ENCODE measurements at places on chromosomes 11 and 22.

DNA sequence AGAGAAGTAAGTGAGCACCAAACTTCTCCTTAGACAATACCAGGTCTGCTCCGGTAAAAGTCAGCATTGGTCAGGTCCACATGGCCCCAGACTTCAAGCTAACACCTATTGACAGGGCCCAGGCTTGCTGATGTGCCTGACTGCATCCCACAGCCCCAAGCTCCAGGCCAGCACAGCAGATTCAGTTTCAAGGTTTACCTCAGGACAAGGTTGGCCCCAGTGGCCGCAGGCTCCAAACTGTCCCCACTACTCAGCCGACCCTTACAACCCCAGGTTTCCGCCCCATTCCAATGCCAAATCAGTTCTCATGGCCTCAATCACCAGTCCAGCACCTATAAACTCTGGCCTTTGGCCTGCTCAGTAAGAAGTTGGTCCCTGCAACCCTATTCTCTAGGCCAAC, 39.4 kb downstream of the OR4C6 start:
- no peak for DNase-seq
- no peak overlapping the region for H3K4me3 ChIP-seq
- no peak overlapping the region for H3K27ac ChIP-seq

DNA sequence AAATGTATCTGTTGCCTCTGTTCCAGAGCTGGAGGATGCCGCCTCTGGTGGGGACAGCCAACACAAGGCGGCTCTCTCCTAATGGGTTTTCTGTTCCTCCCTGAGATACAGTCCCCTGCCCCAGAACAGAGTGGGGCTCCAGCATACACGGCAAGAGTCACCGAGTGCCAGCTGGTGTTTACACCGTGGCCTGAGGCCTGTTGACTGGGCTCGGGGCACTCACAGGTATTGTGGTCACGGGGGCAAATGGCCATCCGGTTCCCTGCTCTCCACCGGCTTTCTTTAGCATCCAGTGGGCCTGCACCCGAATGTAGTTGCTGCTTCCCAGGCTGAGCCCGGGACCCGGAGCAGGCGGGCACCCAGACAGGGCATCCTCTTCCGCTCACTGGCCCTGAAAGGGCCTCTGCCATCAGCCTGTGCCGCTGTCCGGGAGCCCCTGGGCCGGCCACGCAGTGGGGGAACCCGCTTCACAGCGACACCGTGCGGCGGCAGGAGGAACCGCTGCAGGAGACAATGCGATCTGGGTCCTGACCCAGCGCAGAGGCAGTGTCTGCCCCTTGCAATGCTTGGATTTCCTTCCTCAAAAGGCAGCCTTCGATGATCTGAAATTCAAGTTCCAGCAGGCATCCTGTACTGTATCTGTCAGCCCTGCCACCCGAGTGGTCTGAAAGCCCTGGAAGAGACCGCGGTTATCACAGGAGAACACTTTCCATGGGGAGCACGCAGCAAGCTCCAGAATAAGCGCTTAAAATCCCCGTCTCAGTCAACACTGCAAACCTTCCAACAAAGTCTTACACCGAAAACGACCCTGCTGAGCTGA, 859 bp upstream of the KRTAP5-5 start:
- no peak overlapping the region for H3K27ac ChIP-seq
- no peak overlapping the region for H3K4me3 ChIP-seq
- peaks cover 25% of the 10 kb centered on the region for H3K27me3 ChIP-seq
- H3K36me3 ChIP-seq = no peaks in the 10 kb centered on the region

- no peak overlapping the region for H3K27ac ChIP-seq
- no peaks in the 10 kb centered on the region for H3K4me1 ChIP-seq
- H3K36me3 ChIP-seq = no peaks in the 10 kb centered on the region
- no peak overlapping the region for H3K4me3 ChIP-seq
- DNase-seq = no peak
- no peaks in the 10 kb centered on the region for H3K27me3 ChIP-seq
Measured at GRCh38 chr22:48223488-48224190, 1461.2 kb downstream of the TBC1D22A start.

DNA sequence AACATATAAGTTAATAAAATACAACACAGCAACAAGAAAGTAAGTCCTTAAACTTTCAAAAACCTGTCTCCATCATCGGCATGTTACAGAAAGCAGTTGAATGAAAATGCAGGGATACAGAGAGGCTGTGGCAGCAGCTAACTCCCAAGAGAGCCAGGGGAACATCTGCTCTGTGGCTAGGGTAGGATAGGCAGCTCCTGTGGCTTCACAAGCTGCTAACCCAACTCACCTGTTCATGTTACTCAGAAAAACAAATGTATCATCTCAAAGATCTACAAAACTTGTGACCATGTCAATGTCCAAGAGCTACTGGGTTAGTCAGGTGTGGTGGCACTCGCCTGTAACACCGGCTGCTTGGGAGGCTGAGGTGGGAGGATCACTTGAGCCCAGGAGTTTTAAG, 15.2 kb upstream of the PLAAT3 start:
- no peak overlapping the region for H3K27ac ChIP-seq
- H3K36me3 ChIP-seq = peaks cover 43% of the 10 kb centered on the region
- no peaks in the 10 kb centered on the region for H3K27me3 ChIP-seq
- no peaks in the 10 kb centered on the region for H3K4me1 ChIP-seq
- peak; percentile 16 for DNase-seq
- H3K4me3 ChIP-seq = no peak overlapping the region

DNA sequence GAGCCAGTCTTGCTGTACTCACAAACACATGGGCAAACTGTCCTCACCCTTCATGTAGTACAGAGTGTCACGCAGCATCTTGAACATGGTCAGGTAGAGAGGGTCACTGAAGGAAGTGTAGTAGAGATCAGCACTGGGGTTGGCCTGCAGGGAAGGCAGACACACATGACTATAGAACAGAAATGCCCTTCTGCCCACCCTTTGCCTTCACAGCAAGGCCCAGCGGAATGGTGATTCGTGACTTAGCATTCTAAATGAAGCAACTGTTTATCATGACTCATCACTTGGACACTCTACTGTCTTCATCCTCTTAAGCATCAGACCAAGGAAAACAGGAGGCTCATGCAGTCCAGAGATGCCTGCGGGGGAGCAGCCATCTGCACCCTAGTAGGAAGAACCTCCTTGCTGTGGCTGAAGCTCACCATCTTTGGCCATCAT, 33.4 kb downstream of the SERPIND1 start:
- H3K36me3 ChIP-seq = peaks cover 70% of the 10 kb centered on the region
- H3K27me3 ChIP-seq = no peaks in the 10 kb centered on the region
- H3K4me1 ChIP-seq = no peaks in the 10 kb centered on the region
- no peak overlapping the region for H3K4me3 ChIP-seq

Measured in endodermal cell (in vitro differentiated cells).